Inflammatory macrophage treated with lipopolysaccharide for 4 hours (primary cell): ENCODE measurements at places on chromosomes 12 and 14.
A peak's percentile ranks its signal among the peaks of the same experiment; 100 is the strongest.

DNA sequence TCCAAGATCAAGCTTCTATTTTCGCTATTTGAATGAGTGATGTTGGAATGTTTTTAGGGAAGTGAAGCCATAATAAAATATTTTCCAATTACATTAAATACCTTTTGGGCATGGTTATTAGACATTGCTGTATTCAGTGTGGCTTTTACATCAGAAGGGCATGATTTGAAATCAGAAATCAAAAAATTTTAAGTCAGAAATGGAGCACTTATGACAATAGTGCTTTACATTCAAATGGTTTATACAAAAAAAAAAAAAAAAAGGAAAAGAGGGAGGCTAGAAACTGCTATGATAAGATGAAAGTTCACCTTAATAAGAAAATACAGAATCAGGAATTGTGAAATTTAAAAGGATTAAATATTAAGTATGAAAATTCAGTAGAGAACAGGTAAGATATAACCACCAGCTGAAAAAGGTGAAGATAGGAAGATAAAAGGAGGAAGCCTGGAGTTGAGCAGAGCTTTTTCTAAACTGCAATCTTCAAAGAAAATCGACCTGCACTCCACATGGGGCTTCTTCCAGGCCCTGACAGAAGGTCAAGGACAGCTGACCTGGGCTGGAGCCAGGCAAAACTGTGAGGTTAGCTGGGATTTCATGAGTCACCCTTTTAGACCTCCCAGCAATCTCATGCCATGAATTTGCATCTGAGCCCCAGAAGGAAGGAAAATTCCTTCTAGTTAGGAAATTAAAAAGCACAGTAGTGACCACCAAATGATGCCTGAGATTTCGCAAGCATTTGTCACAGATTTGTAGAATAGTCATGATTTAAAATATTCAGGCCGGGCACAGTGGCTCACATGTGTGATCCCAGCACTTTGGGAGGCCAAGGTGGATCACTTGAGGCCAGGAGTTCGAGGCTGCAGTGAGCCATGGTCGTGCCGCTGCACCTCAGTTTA, 23.4 kb upstream of the BMP4 start:
- no peak for DNase-seq

GRCh38 chr14:91424813-91425530, 7.4 kb upstream of the CCDC88C start:
- DNase-seq, result no peak

- DNase-seq, result no peak
Measured at GRCh38 chr14:29163109-29163508, 396.5 kb downstream of the FOXG1 start.

DNA sequence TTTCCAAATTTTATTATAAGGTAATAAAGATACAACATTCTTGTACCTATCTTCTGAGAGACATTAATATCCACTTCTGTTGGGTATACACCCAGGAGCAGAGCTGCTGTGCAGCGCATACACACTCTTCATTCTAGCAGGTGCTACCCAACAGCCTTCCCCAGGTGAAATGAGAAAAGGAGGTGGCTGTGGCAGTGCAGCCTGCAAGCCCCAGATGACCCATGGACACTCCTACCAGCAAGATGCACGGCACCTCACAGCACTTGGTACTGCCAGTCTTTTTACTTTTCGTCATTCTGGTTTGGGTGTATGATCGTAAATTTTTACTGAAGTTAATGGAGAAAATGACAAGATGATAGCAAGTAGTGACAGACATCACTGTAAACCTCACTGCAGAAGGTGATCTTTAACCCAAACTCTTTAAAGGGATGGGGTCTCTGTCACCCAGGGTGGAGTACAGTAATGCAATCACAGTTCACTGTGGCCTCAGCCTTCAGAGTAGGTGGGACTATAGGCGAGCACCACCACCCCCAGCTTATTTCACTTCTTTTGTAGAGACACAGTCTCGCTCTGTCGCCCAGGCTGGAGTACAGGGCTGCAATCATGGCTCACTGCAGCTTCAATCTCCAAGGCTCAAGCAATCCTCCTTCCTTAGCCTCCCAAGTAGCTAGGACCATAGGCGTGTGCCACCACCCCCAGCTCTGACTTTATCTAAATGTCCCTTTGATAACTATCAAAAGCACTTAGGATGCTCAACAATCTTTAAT, 26.5 kb downstream of the VPS37B start:
- no peak for DNase-seq

DNA sequence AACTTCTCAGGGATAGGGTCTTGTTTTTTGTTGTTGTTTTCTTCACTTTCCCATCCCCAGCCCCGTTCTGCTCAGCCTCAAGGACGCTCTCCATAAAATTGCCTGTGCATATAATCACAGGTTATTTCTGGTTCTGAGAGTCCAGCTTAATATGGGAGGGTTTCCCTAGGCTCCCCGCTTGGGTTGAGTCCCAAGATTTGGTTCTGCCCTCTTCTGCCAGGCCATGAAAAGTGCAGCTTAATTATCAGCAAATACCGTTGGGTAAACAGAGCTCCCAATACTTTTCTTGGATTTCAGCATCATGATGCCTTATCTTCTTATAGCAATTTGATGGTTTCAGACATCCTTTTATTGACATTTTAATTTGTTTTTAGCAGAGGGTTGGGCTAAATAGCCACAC, 75.6 kb downstream of the GRIN2B start:
- DNase-seq, result no peak

DNA sequence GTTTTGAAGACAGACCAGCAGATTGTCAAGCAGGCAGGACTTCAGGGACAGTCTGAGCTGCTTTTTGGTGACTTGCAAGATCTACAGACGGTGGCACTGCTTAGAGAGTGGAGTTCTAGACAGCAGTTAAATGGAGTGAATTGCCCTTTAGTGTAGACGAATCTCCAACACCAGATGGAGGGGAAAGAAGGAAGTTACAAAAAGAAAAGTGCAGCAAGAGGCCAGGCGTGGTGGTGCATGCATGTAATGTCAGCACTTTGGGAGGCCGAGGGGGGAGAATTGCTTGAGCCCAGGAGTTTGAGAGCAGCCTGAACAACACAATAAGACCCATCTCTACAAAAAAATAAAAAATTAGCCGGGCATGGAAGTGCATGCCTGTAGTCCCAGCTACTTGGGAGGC, 8.4 kb upstream of the HHIPL1 start:
- no peak for DNase-seq

- DNase-seq, result peak; percentile 6
Measured at GRCh38 chr12:1719139-1719538, 28.3 kb downstream of the ADIPOR2 start.

DNA sequence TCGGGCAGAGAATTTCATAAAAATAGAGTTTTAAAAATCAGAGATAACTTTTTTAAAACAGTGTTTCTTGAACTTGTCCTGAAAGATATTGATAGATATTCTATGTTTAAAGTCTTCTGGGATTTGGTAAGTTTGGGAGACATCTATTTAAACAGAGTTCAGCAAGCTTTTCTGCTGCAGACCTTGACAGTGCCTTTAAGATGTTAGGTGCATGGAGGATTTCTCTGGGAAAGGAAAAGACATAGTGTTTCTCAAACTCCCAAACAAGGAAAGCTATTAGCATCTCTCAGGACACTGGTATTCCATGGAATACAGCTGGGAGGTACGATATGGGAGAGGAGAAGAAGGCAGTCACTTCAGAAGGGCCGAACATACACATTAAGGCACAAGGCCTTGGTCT, 97.8 kb downstream of the RBM19 start:
- DNase-seq, result no peak

DNA sequence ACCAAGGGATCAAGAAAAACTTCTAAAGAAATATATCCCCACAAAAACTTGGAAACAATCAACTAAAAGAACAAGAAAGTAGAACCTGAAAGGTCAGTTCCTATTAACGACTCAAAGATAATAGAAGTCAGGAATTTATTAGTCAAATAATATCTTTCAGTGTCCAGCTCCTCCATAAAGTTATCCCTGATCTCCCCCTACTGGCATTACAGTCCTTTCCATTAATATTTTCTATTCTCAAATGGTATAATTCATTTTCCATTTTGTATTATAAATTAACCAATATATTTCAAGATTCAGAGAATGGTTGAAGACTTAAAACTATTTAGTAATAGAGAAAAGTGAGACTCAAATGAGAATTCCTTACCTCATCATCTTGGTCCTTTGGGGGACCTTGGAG, 11.6 kb upstream of the SUPT16H start:
- no peak for DNase-seq
